ENCODE measurements at places on chromosomes 7 and 10.

DNA sequence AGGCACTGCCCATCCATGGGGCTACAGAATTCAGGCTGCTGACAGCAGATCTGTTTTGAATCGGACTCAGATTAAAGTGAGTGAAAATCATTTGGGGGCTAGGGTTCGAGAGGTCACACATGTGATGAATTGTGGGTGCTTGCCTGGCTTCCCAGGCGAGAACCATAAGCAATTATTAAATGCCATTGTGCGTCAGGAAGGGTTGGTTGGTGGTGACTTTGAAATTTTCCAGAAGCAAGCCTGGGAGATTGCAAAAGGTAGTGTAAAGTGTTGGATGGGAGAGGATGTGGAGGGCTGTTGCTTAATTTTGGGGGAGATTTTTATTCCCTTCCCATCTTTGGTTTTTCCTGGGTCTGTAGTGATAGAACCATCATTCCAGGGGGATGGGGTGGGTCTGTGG is 34.6 kb downstream of the LRMDA start:
- no peak for DNase-seq

DNA sequence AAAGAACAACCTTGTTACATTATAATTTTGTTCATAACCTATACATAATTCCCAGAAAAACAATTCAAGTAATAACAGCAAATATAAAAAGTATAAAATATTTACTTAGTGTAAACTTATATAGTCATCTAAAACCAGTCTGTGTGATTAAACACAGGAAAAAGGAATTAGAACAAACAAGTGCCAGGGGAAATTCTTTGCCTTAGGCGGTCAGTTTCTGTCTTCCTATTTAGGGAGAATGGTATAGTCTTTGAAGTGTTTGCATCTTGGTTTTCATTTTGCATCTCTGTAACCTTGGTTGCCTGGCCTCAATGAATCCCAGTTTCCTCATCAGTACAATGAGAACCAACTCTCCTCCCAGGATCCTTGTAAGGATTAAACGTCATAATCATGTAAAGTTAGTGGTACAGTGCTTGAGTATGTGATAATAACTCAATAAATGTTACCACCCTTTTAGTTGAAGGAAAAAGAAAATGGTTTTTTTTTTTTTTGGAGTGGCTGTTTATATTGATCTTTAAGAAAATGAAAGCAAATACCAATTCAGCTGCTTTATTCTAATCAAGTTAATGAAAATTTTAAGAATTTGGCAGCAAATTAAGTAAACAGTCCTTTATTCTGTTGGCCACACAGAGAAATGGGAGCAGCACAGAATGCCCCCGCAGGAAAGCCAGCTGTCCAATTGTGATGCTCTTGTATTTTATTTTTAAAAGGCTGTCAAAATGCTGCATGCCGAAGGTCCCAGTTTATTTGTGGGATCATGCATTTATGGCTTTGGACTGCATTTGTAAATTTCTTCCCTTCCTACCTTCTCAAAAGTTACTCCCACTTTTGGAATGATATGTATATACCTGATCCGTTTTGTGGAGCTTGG is 61.8 kb downstream of the SHH start:
- no peak for DNase-seq

DNA sequence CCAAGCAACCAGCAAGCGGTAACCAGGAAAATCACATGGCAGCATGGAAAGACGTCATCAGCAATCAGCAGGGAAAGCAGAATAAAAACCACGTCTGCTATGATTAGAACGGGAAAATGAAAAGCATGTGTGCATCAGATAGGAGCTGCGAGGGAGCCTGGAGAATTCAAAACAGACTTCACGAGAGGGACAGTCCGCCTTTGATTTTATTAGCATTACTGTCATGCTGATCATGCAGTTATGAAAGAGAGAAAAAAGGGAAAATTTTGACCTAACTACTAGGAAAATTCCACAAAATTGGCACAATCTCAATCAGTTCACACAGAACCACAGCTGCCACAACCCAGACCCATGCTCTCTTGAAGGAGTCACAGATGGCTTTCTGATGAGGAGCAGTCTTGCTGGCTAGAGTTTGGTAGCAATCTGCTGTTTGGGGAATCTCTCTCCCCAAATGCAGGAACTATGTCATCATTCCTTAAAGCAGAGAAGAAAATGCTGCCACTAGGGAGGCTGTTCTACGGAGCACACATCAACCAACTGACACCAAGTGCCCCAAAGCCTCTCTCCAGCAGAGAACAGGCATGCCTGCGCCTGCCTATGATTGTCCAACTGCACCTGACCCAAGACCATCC is 295.9 kb downstream of the TNS3 start:
- no peak for DNase-seq

GRCh38 chr10:18681971-18682411 is 22.8 kb downstream of the ARL5B start:
- no peak for DNase-seq

GRCh38 chr10:110413903-110414547 is 83.7 kb upstream of the DUSP5 start:
- no peak for DNase-seq

DNA sequence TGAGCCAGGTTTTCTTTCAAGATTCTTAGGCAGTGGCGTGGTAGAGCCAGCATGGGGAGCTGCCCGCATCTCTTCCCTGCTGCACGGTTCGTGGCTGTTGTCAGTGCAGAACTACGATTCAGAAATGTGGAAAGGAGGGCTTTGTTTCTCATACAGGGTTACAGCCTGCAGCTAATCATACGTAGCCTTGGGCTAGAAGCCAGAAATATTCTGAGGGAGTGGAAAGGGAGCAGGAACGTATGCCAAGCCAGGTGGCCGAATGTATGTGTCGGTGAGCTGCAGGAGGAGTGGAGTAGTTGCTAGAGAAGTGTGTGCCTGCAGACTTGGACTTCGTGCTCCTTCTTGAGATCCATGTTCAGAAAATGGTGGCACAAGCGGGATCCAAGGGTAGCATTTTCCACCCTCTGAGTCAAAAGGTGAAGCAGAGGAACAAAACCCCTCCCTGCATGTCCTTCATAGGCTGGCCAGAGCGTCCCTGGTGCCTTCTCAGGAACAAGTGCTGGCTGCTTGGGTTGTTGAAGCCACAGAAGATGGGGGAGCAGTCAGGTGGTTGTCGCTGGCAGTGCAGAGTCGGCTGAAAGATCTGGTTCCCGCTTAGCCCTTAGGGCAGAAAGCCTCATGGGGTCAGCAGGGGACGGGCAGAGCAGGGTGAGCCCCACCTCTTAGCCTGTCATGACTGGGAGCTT is 40.9 kb downstream of the LANCL2 start:
- DNase-seq, result peak; percentile 46

DNA sequence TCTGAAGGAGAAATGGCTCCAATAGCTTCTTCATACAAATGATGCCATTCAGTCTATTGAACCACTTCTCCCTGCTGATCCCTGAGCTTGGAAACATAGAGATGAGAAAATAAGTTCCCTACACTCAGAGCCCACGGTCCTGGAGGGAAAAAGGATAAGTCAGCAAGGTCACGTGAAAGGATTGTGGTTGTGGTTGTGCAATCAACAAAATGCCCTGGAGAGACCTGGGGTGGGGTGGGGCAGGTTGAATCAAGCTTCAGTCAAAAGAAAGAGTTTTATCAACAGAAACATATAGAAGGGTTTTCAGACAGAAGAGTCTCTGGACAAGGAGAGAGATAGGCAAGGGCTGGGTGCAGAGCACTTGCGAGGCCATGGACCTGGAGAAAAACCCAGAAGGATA is 30.1 kb downstream of the C10orf90 start:
- DNase-seq, result no peak

DNA sequence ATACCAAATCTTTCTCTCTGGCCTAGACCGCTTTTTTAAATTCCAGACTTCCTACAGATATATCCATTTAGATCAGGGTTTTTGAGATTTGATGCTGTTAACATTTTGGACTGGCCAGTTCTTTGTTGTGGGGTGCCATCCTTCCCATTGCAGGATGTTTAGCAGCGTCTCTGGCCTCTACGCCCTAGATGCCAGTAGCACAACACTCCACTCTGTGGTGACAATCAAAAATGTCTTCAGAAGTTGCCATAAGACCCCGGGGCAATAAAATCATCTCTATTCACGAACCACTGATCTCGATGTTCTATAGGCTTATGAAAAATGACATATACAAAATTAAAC is 46.3 kb downstream of the HDAC9 start:
- DNase-seq, result no peak
